ENCODE measurements at places on chromosomes 16 and 17.

GRCh38 chr17:40351359-40352236 lies 12.9 kb downstream of the GJD3 start:
- no peak for DNase-seq

GRCh38 chr17:1920948-1921351 lies 91.1 kb downstream of the RPA1 start:
- no peak for DNase-seq

- DNase-seq: no peak
Observed at GRCh38 chr17:71127416-71127815, 958.1 kb downstream of the KCNJ2 start.

GRCh38 chr17:30224419-30224960 lies 11.0 kb downstream of the SLC6A4 start:
- DNase-seq: no peak

GRCh38 chr17:17024778-17025300 lies 17.4 kb upstream of the MPRIP start:
- no peak for DNase-seq

DNA sequence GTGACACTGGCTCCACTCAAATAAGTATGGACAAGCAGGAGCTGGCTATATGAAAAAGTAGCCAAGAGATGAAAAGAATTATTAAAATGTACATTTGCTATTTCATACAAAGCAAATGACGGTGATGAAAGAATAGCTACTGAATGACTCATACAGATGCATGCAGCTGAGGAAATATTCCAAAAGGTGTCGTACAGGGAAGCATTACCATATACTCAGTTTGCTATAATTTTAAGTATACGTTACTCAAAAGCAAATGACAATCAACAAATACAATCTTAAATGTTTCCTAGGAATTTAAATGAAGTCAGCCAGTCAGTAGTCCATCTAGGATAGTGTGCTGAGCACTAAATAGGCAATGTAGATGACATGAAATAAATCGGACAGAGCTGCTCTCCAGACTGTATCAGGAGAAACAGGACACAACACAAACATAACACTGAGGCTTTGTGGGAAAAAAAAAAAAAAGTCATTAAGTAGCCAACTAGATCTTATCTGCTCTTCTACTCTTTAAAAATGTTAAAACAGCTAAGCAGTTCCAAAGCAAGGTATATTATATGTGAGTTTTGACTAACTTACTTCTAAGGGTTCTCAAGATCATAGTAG lies 65.0 kb downstream of the NCOR1 start:
- DNase-seq: peak; percentile 16

GRCh38 chr17:66764506-66764905 lies 70.4 kb upstream of the CACNG5 start:
- no peak for DNase-seq

Data from kidney capillary endothelial cell (primary cell).